ENCODE measurements at places on chromosomes 16 and 17. TPM values are rescaled to one million over a fixed set of nuclear protein-coding genes. Genes with fewer than 3 reads are reported as not detected.
A peak's percentile ranks its signal among the peaks of the same experiment; 100 is the strongest.

Gene P2RX1
- 1.1 TPM for polyA plus RNA-seq

GRCh38 chr17:68184816-68185436, 62.9 kb upstream of the AMZ2 start:
- DNase-seq, result no peak

Gene RNF43
- polyA plus RNA-seq, result 8.9 TPM

- DNase-seq, result no peak
Observed at GRCh38 chr17:6986676-6987075, 9.2 kb upstream of the ALOX12 start.

- no peak for DNase-seq
Observed at GRCh38 chr17:56424005-56424404, 169.5 kb upstream of the NOG start.

GRCh38 chr16:49659356-49659755, 196.6 kb downstream of the ZNF423 start:
- DNase-seq, result no peak

Gene ABCC3
- polyA plus RNA-seq, result 15.5 TPM

DNA sequence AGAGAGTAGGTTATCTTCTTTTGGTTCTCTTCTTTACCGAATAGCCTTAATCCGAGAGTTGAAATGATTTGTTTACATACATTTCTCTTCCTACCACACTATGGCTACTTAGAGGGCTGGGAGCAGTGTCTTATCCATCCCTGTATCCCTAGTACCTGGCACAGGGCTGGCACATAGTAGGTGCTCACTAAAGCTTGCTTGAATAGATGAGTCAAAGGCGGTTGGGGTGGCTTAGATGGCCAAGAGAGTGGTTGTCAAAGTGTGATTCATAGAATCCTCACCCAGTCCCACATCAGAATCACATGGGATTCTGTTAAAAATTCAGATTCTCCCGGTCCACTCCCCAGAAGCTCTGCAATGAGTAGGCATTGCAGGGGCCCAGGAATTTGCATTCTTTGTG, 11.1 kb downstream of the CHAD start:
- DNase-seq, result no peak

Gene LGALS9B
- not detected for polyA plus RNA-seq

GRCh38 chr17:6455321-6455705, 11.1 kb downstream of the PIMREG start:
- peak; percentile 50 for DNase-seq

DNA sequence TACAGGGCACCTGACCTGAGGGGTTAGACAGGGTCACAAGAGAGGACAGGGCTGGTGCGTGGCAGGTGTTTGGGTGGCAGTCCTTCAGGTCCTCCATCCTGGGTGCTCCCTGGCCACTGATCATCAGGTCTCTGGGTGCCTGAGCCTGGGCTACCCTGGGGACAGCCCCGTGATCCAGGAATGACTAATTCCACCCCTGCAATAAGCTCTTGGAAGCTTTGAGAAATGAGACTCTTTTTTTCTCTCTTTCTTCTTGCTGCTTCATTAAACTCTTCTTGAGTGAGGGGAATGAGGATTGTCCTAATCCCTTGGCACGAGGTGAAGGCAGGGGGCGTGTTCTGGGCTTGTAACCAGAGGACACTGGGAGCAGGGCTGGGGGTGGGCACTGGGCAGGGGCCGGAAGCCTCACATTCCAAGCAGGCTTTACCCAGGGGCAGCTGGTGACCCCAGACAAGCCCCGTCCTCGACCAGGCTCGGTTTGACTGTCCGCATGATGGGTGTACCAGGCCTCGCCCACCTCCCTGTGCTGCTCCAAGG, 21.4 kb upstream of the SPNS2 start:
- no peak for DNase-seq

DNA sequence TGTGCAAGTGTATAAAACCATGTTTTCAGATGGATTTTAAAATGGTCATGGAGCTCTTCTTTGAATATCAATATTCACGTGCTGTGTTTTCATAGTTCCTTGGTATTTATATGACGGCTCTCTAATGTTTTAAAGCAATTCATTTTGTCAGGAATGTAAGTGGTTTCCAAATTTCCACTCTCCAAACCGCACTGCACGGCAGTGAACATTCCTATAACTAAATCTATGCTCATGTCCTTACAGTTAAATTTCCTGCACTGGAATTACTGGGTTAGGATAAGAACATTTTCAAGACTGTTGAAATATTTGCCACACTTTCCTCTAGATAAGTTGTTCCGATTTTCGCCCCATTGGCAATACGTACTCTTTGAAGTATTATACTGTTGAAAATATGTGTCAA, 398.9 kb downstream of the PMP22 start:
- no peak for DNase-seq

Gene KLHL10
- 0.16 TPM for polyA plus RNA-seq

Gene TBC1D3E
- not detected for polyA plus RNA-seq

GRCh38 chr16:86757704-86758040, 179.3 kb downstream of the FOXL1 start:
- DNase-seq, result no peak

Gene MMP25
- 2.9 TPM for polyA plus RNA-seq

Gene KRT28
- polyA plus RNA-seq, result not detected

Gene SLC13A5
- 2.4 TPM for polyA plus RNA-seq

Gene SLC9A5
- polyA plus RNA-seq, result 5.5 TPM

DNA sequence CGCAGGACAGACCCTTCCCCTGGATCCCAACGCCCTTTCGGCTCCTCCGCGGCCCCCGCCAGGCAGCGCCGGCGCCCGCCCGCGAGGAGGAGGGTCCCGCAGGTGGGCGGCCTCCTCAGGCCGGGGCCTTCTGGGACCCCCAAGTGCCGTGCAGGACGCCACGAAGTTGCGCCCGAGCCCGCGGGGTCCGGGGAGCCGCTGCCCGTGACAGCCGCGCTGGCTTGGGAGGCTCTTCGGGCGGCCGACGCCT, 504 bp downstream of the ERN1 start:
- DNase-seq, result no peak

- no peak for DNase-seq
Observed at GRCh38 chr17:69335058-69335457, 8.1 kb upstream of the ABCA5 start.

Gene C1QL1
- polyA plus RNA-seq, result 3.6 TPM

DNA sequence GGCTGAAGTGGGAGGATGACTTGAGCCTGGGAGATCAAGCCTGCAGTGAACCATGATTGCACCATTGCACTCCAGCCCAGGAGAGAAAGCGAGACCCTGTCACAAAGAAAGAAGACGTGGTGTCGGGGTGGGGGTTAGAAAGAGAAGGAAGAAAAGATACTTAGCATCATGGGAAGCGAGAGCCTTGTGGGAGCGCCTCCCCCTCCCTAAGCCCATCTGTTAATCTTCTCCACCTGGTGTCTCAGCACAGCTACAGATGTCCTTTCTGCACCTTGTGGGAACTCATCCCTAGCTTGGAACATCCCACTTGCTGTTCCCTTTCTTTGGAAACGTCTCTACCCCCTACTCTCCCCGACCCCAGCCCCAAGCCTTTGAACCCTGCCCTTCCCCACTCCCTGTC, 6.0 kb downstream of the ZNF688 start:
- no peak for DNase-seq

DNA sequence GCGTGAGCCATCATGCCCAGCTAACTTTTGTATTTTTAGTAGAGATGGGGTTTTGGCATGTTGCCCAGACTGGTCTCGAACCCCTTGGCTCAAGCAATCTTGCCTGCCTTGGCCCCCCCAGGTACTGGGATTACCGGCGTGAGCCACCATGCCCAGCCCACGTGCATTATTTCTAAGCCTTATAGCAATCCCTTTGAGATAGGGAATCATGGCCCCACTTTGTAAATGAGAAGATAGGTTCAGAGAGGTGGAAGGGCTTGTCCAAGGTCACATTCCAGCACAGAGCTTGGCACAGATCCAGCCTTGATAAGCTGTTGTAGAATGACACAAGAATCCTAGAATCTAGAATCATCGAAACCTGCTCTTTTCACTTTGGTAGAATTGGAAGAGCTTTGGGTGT, 4.2 kb upstream of the PYCARD start:
- no peak for DNase-seq

DNA sequence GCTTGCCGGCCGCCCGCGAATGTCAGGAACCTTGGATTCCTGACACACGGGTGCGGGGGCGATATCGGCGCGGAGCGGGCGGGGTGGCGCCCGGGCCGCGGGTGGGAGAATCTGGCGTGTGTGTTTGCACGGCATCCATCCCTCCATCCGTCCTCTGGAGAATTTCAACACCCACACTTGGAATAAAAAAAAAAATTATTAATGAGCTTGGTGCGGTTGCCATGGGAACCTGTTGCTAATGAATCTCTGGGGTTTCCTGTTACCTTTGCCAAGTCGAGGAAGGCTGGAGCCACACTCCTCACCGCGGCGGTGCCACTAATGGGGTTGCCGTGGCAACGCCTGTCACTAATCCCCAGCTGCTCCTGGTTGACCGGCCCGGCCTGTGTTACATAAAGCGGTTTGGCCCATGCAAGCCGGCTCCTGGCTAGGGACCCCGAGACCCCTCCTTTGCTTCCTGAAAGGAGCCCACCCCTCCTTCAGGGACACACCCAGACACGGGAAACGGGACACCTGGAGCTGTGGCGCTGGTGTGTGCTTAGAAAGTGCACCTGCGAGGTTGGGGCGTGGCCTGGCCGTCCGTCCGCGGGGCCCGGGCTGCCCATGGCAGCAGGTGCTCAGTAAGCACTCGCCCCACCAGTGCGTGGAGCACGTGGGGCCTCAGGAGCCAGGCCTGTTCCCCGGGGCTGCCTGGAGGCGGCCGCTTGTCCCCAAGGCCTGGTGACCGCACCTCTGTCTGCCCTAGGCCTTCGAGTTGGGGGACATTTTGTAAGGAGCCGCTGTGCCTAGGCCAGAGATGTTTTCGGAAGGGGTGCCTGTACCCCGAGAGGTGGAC, 14.6 kb downstream of the CACNA1H start:
- no peak for DNase-seq

GRCh38 chr17:43405861-43406260, 7.1 kb downstream of the ARL4D start:
- DNase-seq, result no peak

DNA sequence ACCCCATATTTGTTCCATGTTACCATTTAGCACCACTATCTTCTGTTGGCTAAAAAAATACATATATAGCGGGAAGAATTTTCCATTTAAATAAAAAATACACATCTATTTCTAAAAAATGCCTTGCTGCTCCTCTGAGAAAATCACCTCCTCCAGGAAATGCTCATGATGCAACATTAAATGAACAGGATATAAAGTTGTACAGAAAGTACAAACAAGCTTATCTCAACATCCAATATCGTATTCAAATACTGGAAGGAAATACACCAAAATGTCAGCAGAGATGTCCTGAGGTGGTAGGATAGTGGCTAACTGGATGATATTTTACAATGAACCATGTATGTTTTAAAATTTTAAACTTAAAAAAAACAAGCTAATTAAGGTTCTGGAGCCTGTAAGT, 21.3 kb downstream of the GNA13 start:
- no peak for DNase-seq

Gene ADCY9
- 12.2 TPM for polyA plus RNA-seq

GRCh38 chr16:75810342-75810741, 84.1 kb upstream of the CPHXL start:
- DNase-seq, result no peak

DNA sequence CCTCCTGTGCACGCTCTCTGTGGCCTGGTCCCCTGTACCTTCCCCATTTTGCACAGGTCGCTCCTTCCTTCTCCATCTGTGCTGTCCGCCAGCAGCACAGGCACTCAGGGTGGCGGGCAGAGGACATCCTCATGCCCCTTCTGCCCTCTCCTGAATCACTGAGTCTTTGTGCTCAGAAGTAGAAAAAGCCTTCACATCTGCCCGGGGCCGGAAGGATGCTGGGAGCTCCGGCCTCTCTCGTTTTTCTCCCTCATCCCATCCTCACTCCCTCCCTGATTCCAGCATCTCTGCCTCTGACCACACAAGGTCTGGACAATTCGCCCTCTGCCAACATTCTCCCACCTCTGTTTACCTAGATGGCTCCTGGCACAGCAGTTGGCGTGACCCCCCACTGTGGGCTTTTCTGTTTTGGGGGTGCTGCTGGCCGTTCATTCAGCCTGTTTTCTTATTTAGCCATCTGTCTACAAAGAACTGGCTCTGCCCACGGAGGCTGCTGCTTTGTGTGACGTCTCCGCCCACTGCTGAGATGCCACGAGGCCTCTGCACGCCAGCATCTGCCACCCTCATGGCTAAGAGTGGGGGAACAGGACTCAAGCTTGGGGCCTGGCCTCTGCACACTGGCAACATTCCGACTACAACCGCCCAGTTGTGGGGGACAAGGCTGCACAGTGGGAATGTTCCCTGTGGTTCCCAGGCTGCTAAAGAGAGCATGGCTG, 36.7 kb downstream of the SEC14L5 start:
- DNase-seq, result no peak

GRCh38 chr16:50530277-50531236, 17.6 kb upstream of the NKD1 start:
- no peak for DNase-seq

Gene CLEC18A
- 47.6 TPM for polyA plus RNA-seq

GRCh38 chr17:17804007-17804406, 32.8 kb downstream of the SREBF1 start:
- DNase-seq, result no peak

DNA sequence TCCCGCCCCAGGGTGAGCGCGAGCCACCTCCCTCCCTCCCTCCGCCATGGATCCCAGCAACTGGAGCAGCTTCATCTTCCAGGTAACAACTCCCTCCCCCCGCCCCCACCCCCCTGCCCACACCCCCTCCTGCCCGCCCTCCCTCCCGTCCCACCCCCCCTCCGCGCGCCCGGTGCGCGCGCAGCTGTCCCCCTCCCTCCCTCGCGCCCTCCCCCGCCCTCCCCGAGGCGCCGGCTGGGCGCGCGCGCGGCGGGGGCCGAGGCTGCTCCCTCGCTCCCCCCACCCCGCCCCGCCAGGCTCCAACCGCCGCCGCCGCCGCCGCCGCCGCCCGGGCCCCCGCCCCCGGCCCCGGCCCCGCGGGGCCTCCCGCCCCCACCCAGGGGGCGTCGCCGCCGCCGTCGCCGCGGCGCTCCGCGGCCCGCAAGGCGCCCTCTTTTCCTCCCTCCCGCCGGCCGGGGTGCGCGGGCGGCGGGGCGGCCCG, at the start of gene MAZ:
MAZ (plus strand) TSS at position 431 of the 481 bp plus-strand sequence. CDS start 173 bp downstream, outside the sequence.
- DNase-seq, result no peak

- DNase-seq, result no peak
Observed at GRCh38 chr17:9292561-9292941, 271.2 kb downstream of the NTN1 start.

Gene CCL5
- 1.9 TPM for polyA plus RNA-seq

GRCh38 chr17:70882504-70882903, 713.2 kb downstream of the KCNJ2 start:
- no peak for DNase-seq
